Left cardiac atrium (tissue), 4 donors: ENCODE measurements at places on chromosomes 3 and 15. TPM values are rescaled to one million over a fixed set of nuclear protein-coding genes. Genes with fewer than 3 reads are reported as not detected.

GRCh38 chr15:90376789-90377188, 11.3 kb upstream of the IQGAP1 start:
- DNase-seq, result no peak

DNA sequence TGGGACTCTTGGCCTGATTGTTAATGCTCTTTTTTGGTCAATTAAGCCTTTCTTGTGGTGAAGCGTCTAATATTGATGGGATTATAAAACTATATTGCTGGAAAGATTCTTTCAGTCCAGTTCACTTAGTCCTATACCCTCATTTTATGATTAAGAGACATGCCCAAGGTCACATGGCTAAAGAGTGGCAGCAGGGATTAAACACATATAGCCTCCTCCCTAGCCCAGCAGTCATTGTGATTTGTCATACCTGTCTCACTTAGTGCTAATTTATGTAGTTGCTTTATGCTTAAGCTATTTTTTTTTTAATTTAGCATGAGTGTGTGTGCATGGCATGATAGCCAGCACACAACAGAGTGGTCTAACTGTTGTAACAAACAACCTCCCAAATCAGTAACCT, 9.5 kb downstream of the PARP14 start:
- DNase-seq, result no peak

GRCh38 chr15:68733666-68734065, 87.0 kb downstream of the ANP32A start:
- no peak for DNase-seq

DNA sequence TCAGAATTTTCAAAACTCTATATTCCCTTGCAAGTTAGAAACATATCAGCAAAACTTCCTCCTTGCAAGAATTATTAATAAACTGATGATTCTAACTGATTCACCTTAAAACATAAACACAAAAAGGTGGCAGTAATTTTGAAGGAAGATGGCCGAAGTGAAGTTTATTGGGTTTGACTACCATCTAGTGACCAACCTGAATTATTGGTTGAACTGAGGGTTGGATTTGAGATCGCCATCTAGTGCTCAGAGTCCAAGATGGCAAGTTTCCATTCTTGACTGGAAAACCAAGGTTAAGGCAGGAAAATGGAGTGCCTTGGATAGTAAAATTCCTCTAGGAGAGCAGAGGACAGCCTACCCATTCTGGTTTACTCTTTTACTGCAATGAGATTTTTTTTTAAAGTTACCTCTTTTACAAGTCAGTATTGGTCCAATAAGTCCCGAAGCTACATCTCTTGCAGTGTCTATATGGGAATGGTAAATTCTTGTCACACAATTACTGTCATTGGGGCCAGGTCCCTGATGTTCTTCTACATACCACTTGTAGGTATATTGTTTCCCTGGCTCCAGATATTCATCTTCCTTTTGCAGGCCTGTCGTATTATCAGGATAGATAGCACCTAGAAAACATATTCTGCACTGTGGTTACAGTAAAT, 51.6 kb upstream of the CP start:
- DNase-seq, result no peak

Gene LTK
- total RNA-seq, result 0.50 TPM

DNA sequence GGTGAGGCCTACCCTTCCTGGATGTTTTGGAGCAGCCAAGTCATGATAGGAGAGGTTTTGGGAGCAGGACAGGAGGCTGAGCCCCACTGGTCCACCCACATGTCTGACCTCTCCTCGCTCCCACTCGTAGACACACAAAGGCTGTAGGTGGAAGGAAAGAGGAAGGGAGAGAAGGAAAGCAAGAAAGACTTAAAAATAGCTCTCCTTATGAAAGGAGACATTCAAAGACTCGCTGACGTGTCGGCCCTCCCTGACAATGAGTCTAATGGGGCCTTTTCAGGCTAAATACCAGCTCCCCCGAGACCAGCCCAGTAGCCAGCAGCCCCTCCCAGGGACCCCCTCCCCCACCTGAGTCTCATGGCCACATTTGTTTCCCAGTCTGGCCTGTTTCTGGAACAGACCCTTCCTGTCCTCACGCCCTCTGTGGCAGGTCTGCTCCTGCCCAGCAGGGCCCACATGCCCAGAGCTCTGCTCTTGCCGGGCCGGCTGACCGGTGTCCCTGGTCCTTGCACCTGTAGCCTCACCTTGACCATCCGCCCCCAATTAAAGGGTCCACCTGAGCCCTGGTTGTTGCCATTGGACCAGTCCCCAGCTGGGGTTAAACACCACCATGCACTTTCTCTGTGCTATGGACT, 49.3 kb downstream of the FGD5 start:
- no peak for DNase-seq

- DNase-seq, result no peak
These were observed 15.2 kb downstream of the ABCC5 start for GRCh38 chr3:184002469-184002868.

DNA sequence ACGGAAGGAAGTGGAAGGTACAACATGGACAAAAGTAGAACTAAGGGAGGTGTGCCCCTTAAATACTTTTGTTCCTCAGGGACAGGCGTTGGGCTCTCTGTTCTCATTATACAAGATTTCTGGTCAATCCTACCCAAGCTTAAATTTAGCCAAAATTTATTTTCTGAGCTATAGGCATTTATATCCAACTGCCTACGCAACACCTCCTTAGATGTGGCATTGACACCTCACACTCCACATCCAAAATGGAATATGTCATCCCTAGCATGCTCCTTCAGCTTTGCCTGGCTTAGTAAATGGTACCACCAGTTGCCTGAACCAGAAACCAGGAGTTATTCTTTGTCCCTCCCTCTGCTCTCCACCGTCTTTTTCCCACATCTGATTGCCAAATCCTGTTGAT, 26.2 kb downstream of the FANCD2OS start:
- DNase-seq, result no peak

DNA sequence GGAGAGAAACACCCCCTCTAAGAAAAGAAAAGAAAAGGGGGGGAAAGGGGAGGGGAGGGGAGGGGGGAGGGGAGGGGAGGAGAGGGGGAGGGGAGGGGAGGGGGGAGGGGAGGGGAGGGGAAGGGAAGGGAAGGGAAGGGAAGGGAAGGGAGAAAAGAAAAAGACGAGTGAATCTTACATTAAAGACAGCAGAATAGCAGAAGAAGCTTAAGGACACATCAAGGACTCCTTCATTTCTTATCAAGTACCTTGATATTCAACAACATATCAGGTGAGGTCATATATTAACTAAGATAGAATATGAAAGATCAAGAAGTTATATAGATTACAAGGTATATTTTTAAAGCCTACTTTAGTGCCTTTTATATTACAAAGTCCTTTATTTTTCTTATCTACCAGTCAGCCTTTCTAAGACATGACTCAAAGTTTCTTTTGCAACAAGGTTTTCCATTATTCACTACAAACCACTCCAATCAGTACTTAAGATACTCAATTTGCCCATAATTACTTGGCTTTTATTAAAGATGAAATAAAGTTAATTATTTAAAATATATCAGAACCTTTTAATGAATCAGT, 17.7 kb upstream of the AADAC start:
- DNase-seq, result no peak

Gene AMOTL2
- 59.3 TPM for total RNA-seq
